Fibroblast of skin of scalp (primary cell): ENCODE measurements at places on chromosomes 1 and 21.
A peak's percentile ranks its signal among the peaks of the same experiment; 100 is the strongest.

- peak; percentile 95 for DNase-seq
Measured at GRCh38 chr1:245085508-245086095, 69.2 kb upstream of the KIF26B start.

DNA sequence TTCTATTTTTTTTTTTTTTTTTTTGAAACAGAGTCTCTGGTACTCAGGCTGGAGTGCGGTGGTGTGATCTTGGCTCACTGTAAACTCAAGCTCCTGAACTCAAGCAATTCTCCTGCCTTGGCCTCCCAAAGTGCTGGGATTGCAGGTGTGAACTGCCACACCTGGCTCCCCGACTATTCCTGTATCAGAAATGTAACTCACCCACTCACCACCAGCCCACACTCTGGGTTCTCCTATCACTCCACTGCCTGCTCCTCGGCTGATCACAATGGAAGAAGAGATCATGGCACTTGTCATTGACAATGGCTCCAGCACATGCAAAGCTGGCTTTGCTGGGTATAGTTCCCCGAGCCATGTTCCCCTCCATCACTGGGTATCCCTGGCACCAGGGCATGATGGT lies 15.9 kb downstream of the RABIF start:
- DNase-seq: no peak

DNA sequence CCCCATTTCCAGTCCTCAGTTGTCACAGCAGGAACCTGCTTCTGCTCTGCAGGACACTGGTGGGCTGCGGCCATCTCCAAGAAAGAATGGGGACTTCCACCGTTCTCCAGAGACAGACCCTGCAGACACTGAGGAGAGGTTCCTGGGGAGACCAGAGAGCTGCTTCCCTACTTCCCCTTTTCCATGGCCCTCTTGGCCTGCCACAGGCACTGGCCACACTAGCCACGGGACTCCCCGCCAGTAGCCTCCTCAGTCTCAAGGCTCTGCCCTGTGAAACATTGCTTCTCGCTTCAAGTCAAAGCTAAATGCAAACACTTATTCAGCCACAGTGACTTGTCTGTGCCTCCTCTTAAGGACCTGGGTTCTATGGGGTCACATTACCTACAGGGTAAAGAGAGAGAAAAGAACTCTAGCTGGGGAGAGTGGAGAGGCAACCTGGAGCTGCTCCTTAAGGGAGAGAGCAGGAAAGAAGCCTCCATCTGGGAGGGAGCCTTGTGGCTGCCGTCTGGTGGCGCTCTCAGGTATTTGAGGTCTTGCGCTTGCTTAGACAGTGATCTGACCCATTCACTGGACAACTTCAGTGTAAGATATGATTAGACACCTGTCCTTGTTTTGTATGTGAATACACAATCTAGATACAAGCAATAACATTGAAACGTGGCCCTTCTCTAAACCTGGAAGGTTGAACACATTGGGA lies 5.4 kb upstream of the SLAMF8 start:
- no peak for DNase-seq

DNA sequence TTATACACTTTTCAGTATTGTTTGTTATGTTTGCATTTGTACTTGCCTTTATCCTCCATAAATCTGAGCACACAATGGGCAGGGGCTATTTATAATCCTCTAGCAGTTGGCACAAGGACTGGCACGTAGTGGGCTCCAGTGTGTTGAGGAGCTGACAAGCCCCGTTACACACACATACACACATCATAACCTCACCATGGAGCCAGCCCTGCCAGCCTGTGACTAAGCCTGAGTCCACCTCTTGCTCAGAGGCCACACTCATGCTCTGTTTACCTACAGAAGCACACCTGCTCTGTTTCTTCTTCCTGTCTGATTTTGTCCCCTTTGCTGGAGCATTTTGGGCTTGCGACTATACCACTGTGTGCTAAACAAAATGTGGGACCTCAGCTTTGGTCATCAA lies 64.5 kb upstream of the SPATA6 start:
- DNase-seq: no peak

GRCh38 chr1:165376041-165376810 lies 19.7 kb upstream of the LMX1A start:
- peak; percentile 90 for DNase-seq

GRCh38 chr1:22832414-22832786 lies 121.8 kb downstream of the EPHB2 start:
- DNase-seq: peak; percentile 44

GRCh38 chr1:61523893-61524605 lies 200.9 kb downstream of the TM2D1 start:
- no peak for DNase-seq

DNA sequence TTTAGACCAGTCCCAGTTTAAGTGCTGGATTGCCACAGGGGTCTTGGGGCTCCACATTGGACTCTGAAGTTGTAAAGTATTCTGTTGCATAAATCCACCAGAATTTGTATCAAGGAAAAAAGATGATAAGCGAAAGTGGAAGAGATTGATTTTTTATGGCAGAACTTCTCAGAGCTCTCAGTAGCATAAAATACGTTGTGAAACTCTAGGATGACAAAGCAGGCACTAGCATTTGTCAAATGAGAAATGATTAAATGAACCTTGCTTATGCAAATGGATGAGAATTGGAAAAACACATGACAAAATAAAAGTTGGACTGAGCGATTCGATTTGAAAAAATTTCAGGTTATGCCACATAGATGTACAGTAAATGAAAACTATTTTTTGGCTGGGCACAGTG lies 253.8 kb upstream of the RAB4A start:
- no peak for DNase-seq

- DNase-seq: peak; percentile 29
Measured at GRCh38 chr1:162772571-162773154, 17.8 kb upstream of the HSD17B7 start.

DNA sequence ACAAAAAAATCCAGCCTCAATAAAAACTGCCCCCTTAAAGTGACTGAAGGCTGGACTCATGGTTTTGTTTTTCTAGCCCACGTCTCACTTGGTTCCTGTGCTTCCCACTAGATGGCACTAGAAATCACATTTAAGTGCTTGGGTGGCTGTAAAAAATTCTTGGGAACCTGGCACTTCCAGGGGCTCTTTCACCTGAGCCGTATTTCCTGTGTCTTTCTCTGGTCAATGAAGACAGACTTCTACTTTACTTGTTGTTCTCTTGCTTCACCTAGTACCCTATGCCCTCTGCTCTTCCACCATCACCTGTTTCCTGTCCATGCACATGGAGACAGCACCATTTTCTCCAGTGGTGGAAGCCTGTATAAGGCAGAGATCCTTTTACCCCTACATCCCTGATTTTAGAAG lies 20.0 kb downstream of the METTL13 start:
- peak; percentile 42 for DNase-seq

- peak; percentile 88 for DNase-seq
Measured at GRCh38 chr1:157968946-157969345, 24.5 kb upstream of the KIRREL1 start.

GRCh38 chr1:31730336-31731048 lies 26.7 kb upstream of the COL16A1 start:
- DNase-seq: no peak

DNA sequence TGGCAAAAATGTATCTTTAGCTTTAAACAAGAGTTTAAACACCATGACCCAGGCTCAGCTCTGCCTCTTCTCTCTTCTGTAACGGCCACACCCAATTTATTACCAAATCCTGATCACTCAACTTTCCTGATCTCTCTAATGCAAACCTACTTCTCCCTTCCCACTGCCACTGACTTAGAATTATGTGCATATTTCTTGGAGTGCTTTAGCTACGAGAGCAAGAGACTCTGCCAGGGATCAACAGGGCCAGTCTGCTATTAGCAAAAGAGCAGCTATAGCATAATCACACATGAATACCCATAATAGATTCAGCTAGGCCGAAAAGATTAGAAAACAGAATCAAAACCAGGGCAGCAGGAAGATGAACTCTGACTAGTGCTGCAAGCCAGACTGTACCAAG lies 215.5 kb downstream of the MRPL39 start:
- DNase-seq: no peak

GRCh38 chr1:234564035-234565029 lies 45.6 kb downstream of the IRF2BP2 start:
- peak; percentile 48 for DNase-seq

DNA sequence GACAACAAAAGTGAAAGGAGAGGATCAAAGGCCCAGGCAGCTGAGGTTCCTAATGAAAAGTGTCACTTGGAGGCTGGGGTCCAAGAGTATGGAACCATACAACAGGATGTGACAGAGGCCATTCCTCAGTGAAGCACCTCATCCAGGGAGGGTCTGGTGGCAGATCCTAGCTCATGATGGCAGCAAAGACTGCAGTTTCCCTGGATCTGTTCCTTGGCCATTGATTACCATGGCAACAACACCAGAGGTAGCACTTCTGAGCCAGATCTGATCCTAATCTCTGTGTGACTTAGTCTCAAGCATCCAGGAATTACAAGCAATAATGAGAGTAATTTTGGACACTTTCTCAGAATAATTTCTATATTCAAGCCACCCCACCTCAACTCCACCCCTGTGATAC lies 12.9 kb downstream of the FAM177B start:
- peak; percentile 6 for DNase-seq

DNA sequence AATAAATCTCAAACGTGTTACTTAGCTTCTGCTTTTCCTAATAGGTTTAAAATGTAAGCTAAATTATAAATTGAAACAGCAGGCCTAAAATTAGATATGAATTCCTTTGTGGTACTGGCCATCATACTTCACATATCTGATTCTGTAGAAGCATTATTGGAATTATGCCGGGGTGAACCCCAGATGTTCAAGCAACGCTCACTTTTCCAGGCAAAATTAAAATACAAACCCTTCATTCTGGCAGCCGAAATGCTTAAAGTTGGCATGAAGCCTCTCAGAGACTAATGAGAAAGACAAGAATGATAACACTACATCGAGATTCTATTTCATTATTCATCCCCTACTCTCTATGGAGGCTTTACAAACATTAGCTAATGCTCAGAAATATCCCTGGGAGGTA lies 1352.7 kb upstream of the ADGRL2 start:
- DNase-seq: peak; percentile 77

DNA sequence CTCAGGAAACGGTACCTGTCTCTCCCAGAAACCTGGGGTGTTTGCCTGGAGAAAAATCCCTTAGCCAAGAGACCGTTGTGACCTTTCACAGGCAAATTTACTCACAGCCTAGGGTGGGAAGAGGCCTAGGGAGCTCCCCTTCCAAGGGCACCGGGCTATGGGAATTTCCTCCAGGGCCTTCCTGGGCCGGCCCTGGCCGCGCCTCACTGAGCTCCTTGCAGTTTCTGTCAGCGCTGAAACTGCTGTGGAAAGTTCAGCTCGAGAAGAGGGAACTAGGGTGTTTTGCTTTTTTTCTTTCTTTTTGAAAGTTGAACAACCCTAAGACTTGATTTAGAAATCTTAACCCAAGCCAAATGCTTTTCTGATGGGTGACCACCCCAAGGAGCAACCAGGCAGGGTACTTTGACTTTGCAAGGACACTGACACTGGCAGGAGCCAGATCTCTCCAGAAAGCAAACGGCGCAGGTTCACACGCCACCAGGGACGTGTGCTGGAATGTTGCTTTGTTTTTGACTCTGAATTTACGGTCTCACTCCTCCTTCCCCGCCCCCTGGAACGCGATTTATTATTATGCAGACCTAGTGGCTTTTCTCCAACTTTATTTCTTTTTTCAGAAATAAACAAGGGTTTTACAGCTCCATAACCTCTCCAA lies 229.6 kb upstream of the JUN start:
- DNase-seq: peak; percentile 56

- no peak for DNase-seq
Measured at GRCh38 chr1:5597991-5598823, 394.0 kb downstream of the NPHP4 start.

DNA sequence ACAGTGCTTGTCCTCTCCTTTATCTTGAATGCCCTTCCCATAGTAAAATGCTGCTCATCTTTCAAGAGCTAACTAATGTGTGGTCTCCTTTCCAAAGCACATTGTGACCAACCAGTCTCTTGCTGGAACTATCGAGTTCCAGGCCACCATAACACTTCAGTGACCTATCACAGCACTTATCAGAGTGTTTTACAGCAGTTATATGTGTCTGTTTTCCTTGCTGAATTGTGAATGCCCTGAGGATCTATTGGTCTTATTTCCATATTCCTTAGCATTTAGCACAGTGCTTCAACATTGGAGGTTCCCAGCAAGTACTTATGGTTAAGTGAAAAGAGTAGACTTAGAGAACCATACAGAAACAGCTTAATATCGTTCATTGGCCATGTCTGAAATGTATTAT lies 264.3 kb downstream of the DYRK1A start:
- DNase-seq: no peak

DNA sequence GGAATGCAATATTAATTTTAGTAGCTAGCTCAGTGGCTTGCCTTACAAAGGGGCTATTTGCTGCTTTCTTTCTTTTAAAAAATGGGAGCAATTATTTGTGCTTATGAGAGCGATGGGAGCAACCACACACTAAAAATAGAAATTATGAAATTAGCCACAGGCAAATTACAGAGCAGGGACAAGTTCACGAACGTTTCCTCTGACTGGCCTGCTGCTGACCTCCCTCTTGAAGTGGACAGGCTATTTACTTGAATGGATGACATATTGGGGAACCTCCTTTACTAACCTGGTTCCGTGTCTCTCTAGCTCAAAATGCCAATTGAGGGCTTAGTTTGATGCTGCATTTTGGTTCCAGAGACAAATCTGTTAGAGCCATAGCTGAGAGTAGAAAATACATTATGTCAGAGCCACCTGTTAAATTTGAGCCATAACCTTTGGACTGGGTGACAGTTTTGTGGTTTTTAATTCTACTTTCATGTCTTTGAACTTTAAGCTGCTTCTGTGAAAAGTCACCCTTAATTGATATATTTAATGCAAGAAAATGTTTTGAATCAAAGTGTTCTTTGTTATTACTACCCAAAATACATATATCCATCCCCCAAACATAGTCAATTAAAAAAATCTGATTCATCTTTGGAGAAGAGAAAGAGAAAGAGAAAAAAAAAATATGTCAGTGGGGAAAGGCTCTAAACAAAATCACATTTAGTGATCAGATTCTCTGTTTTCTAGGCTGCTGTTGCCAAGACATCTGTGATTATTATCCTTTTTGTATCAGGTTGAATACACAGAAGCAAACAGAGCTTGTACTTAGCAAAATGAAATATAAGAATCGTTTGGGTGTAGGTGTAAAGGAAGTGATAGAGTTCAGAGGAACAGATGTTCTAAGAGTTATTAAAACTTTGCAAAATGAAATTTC lies 351.9 kb downstream of the ADGRL2 start:
- no peak for DNase-seq

DNA sequence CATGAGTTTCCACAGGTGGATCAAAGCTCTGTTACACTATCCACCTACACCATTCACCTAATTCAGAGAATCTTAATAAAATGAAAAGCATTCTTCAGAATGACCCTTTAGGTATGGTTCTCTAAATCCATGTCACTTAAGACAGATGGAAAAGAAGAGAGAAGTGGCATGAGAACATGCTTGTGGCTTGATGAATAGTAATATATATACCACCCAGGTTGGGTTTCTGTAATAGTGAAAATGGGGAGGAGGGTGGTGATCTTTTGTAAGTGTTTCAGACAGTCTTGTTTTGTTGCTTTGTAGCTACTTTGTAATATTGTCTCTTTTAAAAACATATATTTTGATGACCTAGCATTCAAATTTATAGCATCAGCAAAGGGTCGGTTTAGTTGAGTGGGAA lies 469.8 kb downstream of the USP25 start:
- DNase-seq: no peak
